ENCODE measurements at places on chromosomes 5 and 9.
A peak's percentile ranks its signal among the peaks of the same experiment; 100 is the strongest.

DNA sequence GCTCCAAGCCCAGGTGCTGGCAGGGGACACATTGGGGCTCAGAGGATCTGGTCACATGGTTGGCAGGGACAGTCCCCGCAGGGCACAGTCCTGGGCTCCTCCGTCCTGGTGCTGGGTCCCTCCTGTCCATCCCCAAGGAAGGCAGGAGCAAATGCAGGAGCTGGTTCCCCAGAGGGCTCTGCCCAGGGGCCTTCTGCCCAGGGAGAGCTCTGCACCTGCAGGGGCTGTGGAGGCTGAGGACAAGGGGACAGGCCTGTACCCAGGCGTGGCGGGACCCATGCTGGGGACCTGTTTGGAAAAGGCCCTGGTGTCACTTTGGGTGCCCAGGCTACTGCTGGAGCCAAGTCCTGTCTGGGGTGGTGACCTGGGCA is 7.2 kb downstream of the SPATA31E1 start:
- no peak for DNase-seq

GRCh38 chr5:36712706-36713105 is 106.3 kb downstream of the SLC1A3 start:
- no peak for DNase-seq

DNA sequence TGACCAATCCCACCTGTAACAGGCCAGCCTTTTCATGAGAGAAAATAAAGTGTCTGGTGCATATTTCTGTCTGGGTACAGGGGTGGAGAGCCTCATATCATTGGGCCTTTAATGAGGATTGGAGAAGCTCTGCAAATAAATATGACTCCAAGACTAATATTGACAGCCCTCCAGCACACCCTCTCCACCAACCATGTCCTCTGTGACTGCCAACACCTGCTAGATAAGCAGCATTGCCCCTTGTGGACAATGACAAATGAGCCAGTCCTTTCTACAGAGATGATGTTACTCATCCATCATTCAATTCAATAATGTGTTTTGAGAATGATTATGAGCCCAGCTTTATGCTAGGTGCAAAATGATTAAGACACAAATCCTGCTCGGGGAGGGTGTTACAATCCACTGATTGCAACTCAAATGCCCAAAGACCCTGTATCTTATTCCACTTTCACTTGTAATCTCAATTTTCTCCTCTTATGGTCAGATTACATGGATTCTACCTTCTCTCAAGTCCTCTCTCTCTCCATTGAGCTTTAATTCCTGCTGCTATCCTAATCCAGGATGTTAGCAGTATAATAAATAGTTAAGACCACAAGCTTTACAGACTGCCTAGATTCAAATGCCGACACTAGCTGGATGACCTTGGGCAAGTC is 2.1 kb upstream of the GFRA3 start:
- no peak for DNase-seq

DNA sequence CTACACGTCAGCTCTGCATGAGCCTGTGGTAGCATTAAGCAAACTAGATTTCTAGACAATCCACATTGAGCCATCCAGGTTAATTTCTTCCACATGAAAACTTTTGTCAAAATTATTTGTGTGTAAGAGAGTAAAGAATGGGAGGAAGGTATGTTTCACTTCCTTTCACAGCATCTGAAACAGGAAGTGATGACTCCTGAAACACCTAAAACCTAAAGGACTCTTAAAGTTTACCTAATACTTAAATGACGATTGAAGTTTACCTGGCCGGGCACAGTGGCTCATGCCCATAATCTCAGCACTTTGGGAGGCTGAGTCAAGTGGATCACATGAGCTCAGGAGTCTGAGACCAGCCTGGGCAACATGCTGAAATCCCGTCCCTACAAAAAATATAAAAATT is 223.8 kb downstream of the CEMIP2 start:
- DNase-seq = no peak

DNA sequence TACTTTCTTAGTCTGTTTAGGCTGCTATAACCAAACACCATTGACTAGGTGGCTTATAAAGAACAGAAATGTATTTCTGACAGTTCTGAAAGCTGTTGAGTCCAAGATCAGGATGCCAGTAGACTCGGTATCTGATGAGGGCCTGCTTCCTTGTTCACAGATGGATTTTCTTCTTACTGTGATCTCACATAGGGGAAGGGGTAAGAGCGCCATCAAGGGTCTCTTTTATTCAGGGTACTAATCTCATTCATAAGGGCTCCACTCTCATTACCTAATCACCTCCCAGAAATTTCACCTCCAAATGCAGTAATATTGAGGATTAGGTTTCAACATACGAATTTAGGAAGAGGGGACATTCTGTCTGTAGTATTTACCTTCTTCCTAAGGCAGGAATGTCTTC is 384.0 kb upstream of the DMAC1 start:
- no peak for DNase-seq

DNA sequence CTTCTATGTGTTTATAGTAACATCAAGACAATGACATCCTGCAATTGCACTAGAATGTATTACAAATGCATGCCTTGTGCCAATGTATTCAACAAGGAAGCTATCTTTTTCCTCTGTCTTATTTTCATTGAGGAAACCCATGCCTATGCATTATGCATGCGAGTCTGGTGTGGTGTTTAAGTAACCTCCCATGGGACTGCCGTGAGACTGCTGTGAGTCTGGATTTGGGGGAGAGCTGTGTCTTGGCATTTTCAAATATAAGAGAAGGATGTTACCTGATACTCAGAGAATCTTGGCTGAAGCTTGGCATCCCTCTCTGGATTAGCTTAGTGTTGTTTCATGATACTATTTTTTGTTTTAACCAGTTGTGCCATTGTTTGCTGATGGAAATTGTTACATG is 98.3 kb downstream of the F2RL2 start:
- no peak for DNase-seq

DNA sequence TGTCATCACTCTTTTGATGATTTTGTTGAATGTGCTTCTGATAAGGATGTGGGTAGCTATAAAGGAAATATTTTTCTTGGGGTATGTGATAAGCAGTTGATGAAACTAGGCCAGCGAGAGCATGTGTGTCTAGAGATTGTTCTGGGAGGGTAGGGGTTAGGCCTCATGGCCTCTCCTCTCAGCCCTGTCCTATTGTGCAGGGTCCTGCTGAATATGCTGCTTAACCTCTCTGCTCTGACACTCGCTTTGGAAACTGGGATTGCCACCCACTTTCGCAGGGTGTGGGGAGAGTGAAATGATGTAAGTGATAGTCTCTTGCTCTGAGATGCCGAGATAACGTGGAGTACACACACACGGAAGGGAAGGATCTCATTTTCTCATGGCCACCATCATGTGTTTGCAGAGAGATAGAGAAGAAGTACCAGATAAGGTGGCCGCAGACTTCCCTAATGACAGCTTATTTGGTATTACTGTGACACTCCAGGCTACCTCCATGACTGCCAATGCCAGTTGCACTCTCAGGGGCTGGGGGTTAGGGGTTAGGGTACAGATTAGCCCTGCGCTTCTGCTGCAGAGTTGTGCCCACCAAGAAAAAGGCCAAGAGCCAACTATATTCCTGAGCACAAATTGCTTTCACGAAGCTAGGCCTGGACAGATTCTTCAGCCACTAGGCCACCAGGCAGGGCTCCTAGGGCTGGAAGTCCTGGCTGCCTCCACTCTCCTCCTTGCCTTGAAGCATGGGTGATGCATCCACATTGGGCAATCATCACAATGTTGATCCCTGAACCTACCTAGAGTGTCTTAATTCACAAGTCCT is 25.2 kb upstream of the TNFAIP8 start:
- no peak for DNase-seq

DNA sequence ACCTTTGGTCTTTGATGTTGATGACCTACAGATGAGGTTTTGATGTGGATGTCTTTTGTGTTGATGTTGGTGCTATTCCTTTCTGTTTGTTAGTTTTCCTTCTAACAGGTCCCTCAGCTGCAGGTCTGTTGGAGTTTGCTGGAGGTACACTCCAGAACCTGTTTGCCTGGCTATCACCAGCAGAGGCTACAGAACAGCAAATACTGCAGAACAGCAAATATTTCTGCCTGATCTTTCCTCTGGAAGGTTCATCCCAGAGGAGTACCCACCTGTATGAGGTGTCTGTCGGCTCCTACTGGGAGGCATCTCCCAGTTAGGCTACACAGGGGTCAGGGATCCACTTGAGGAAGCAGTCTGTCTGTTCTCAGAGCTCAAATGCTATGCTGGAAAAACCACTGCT is 694.5 kb upstream of the CDH6 start:
- no peak for DNase-seq

- peak; percentile 51 for DNase-seq
These were observed 45.8 kb upstream of the FCN1 start for GRCh38 chr9:134963546-134963945.

DNA sequence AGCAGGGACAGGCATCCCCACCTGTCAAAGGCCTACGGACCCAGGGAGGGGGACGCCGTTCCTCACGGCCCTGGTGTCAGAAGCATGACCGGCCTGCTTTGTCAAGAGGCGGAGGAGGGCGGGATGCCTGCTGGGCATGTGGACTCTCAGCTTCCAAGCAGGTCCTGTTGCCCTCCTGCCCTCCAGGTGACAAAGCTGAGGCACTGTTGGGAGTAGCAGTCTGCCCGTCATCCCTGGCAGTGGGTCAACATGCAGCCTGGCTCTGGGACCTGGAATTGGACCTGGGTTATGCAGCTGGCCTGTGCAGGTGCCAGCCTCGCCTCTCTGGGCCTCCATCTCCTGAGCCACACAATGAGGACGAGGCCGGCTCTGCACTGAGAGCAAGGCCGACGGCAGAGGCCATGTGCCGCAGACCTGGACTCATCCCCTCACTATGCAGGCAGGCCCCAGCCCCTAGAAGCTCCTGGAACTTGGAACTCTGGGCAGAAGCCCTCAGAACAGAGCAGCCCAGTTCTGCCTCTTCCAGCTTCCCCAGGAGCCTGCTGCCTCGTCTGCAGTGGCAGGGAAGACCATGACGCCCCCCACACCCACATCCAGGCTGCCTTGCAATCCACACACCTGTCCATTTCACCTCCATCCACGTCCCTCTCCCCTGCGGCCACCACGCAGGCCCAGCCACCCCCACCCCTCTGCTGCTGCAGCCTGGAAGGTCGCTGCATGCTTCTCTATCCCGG is 20.8 kb upstream of the FCN1 start:
- DNase-seq = peak; percentile 75

- DNase-seq = no peak
These were observed 63.3 kb downstream of the ADAMTS16 start for GRCh38 chr5:5203451-5203850.

GRCh38 chr9:126853667-126854066 is 6.8 kb upstream of the ZBTB34 start:
- no peak for DNase-seq

- no peak for DNase-seq
These were observed 13.5 kb downstream of the TMC1 start for GRCh38 chr9:72534931-72535330.

- no peak for DNase-seq
These were observed 64.8 kb downstream of the SMIM23 start for GRCh38 chr5:171850324-171850947.

DNA sequence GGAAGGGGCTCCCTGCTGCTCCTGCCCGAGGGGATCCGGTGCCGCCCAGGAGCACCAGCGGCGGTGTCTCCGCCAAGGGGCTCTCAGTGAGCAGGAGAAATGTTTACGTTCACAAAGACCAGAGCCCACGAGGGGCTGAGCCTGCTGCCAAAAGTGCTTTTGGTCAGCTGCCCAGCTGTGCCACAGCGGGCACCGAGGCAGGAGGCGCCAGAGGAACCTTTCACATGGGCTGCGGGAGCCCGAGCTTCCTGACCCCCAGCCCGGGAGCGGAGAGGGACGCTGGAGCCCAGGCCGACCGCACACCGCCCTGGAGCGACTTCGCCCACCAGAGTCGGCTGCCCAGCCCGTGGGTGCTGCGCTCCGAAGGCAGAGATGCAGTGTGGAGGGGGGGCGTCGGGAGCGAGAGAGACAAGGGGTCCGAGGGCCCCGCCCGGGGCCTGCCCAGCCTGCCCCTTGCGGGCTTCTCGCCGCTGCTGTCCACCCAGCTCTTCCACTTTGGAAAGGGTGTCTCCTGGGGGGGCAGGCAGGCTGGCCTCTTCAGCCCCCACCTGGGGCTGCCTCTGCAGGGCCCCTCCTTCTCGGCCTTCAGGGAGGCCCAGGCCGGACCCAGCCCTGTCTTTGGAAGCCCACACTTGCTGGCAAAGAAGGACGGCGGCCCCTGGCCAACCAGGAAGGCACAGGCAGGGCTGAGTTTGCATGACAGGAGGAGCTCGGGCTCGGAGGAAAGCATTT is 7.9 kb downstream of the PPP1R26 start:
- no peak for DNase-seq

GRCh38 chr5:144179226-144179625 is 8.6 kb downstream of the KCTD16 start:
- no peak for DNase-seq

- no peak for DNase-seq
These were observed 134.4 kb downstream of the BARX1 start for GRCh38 chr9:93820667-93821306.

DNA sequence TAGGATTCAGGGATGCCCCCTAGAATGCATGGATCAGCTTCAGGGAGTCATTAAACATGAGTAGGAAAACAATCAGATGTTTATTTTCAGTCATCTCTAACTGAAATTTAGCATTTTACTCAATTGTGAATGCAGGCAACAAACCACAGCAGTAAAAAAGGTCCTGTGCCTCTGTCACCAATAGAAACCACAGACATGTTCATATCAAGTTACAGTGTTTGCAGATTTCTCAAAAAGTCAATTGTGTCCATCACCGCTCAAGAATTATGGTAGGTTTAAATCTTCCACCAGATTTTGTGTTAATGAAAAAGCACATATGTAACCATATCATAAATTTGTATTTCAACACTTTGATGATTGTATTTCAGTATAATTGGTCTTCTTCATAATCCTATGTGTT is 68.4 kb upstream of the SLC1A1 start:
- DNase-seq = no peak

- no peak for DNase-seq
These were observed 266.3 kb downstream of the RAB3C start for GRCh38 chr5:58849223-58849622.

DNA sequence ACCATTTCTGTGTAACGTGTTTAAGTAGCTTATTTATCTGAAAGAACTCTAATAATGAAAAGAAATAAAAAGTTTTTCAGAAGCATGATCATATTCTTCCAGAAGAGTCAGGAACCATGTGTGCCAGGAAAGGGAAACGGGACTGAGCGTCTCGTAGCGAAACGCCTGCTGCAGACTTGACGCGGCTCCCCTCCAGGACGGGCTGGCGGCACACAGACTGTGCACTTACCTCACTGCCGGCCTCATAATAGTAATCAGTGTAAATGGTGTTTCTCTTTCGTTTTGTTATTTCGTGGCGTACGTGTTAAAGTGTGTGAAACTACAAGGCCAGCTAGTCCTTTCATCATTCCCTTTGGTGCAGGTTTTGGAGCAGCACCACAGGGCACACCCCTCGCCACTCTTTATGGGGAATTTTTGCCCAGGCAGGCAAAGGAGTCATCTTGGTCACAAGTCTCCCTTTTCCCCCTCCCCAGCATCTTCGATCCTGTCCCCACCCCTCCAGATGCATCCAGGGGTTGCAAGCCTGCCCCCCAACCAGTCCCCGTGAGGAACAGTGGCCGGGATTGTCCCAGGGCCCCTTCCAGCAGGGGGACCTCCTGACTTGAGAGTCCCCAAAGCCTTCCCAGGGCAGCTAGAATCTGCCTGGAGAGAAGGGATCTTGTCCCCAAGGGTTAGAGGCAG is 233.1 kb downstream of the FANCC start:
- DNase-seq = peak; percentile 78
